ENCODE measurements at places on chromosomes 4 and X.
A peak's percentile ranks its signal among the peaks of the same experiment; 100 is the strongest.

GRCh38 chr4:126221717-126222340 lies 907.1 kb downstream of the FAT4 start:
- no peak for DNase-seq

- DNase-seq: no peak
These were observed 29.0 kb downstream of the PDHA1 start for GRCh38 chrX:19372547-19373331.

- no peak for DNase-seq
These were observed 81.0 kb upstream of the RBPJ start for GRCh38 chr4:26239801-26240200.

GRCh38 chr4:182828360-182829025 lies 88.7 kb downstream of the DCTD start:
- no peak for DNase-seq

GRCh38 chr4:53484911-53485657 lies 106.2 kb downstream of the LNX1 start:
- no peak for DNase-seq

DNA sequence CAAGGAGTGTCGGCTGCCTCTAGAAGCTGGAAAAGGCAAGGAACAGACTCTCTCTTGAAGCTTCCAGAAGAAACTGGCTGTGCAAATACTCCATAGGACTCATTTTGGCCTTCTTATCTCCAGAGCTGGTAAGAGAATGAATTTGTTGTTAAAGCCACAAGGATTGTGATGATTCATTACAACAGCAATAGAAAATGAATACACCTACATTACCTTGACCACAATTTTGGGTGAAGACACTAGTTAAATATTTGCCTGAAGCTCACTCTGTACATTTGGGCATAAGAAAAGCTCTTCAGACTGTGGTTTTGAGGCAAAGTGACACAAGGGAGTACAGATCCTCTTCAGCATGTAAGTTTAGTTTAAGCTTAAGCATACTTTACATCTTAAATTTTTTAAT lies 134.5 kb upstream of the TLL1 start:
- DNase-seq: no peak

DNA sequence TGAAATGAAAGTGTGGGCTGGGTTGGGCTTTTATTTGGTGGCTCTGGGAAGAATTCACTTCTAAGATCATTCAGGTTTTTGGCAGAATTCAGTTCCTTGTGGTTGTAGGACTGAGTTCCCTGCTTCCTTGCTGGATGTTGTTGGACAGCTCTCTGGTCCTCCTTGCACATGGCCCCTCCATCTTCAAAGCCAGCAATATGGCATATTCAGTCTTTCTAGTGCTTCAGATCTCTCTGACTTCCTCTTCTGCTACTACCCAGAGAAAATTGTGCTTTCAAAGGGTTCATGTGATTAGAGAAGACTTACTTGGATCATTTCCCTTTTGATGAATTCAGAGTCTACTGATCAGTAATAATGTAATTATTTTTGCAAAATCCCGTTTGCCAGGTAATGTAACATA lies 12.8 kb upstream of the IGFBP7 start:
- no peak for DNase-seq

- DNase-seq: no peak
These were observed 7.5 kb downstream of the FHDC1 start for GRCh38 chr4:152943672-152944071.

GRCh38 chrX:83022020-83022419 lies 486.1 kb upstream of the POU3F4 start:
- no peak for DNase-seq

DNA sequence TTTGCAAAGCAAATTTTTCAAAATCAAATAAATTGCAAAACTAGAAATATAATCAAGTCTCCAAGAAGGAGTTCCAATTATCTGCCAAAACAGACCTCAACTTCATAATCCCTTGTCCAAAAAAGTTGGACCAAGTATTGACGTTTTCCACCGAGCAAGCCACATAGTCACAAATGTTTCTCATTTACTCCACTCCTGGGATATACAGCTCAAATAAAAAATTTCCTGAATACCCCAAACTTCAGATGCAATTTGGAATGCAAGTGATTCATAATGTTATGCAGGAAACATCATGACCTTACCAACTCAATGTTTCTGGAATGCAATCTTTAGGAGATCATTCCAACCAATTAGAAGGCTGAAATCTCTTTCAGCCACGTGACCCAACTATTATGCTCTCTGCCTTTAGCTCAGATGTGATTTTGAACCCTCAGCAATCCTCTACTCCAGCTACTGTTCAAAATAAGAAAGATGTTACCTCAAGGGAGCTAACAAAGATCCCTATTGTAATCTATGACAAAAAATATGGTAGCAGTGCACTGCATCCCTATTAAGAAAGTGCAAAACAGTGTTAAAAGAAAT lies 72.4 kb downstream of the PRDM5 start:
- DNase-seq: no peak

- no peak for DNase-seq
These were observed 134.8 kb upstream of the LDB2 start for GRCh38 chr4:17033025-17033767.

- DNase-seq: no peak
These were observed at the start of gene TLR1 for GRCh38 chr4:38804654-38805295. Gene TLR1 (minus strand): TSS chr4:38804791. CDS start chr4:38798831, 5,960 bp downstream.

GRCh38 chr4:182905038-182905437 lies 12.1 kb downstream of the DCTD start:
- no peak for DNase-seq

GRCh38 chr4:174435974-174436373 lies 86.3 kb downstream of the HPGD start:
- no peak for DNase-seq

GRCh38 chr4:106140601-106141000 lies 175.4 kb downstream of the TBCK start:
- no peak for DNase-seq

- DNase-seq: no peak
These were observed 219.3 kb downstream of the SPRY1 start for GRCh38 chr4:123615901-123616300.

GRCh38 chr4:74235135-74235534 lies 73.1 kb upstream of the EPGN start:
- no peak for DNase-seq

- DNase-seq: no peak
These were observed 5.2 kb downstream of the SH3KBP1 start for GRCh38 chrX:19882066-19882775.

DNA sequence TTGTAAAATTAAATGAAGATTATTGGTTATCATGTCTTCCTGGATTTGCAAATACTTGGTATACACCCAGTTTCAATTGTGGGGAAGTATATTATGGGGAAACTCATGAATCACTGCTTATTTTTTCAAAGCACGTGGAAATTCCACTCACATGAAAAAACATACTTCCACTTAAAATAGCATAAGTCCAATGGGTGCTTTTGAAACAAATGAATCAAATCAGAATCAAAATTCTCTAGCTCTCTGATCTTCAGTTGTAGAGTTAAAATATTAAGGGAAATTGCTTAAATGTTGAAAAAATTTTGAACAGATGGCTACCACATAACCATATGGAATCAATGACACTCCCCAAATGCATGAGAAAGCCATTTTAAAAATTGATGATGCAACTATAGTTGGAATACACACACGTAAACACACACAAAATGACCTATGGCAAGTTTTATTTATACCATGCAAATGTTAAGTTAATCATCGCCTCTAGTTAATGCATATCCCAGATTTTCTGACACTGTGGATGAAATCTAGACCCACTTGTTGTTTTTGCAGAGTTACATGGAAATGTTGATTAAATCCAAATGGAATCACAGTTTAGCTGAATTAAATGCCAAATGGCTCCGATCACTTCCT lies 93.2 kb downstream of the ARSF start:
- DNase-seq: no peak

GRCh38 chr4:76526585-76526990 lies 91.6 kb downstream of the SHROOM3 start:
- DNase-seq: no peak

DNA sequence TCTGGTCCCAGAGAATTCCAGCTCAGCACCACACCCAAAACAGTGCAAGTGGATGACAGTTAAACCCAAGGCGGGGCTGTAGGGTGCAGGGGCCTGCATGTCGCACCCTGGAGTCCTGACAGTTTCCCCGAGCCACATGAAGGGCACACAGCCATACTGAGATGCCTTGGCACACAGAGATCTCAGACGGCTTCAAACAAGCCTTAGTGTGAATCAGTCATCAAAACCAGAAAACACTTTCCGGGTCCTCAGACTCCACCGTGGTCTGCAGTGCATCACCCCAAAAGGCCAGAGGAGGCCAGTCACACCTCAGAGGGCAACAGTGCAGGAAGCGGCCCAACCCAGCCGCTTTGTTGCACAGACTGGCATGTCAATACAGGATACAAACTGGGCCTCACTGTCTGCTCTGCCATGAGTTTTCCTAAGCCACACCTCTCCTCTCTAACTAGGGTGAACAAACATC lies 64.6 kb upstream of the ENPP6 start:
- no peak for DNase-seq

- no peak for DNase-seq
These were observed 201.6 kb downstream of the STIM2 start for GRCh38 chr4:27062256-27062655.

GRCh38 chr4:126532527-126532926 lies 1100.2 kb upstream of the INTU start:
- no peak for DNase-seq

DNA sequence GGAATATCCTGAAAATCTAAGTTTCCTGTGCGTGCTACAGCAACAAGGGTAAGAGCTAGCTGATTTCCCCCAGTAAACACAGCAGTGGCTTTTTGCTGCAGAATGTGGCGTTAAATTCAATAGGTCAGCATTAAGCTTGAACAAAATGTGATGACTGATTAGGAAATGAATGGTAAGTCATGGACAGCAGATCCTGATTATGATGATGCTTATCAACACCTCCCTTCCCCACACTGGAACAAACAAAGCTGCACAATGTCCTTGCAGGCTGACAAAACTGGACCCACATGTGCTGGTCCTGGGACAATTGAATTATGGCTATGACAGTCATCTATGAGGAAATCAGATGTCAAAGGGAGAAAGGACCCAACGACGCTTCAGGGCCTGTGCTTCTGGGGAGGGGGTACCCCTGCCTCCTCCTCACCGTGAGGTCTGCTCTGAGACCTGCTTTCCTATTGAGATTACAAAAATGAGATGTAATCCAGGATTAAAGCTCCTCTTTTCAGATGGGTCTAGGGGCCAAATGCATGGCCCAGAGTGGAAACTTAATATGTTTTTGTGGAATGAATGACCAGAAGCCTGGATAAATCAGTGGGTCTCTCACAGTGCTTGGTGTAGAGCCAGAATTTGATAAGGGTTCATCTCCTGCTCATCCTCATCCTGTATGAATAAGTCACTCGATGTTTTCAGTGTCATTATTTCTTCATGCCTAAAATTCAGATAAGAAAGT lies 32.0 kb upstream of the BOD1L1 start:
- DNase-seq: no peak

GRCh38 chr4:150960079-150960478 lies 55.0 kb downstream of the LRBA start:
- no peak for DNase-seq

DNA sequence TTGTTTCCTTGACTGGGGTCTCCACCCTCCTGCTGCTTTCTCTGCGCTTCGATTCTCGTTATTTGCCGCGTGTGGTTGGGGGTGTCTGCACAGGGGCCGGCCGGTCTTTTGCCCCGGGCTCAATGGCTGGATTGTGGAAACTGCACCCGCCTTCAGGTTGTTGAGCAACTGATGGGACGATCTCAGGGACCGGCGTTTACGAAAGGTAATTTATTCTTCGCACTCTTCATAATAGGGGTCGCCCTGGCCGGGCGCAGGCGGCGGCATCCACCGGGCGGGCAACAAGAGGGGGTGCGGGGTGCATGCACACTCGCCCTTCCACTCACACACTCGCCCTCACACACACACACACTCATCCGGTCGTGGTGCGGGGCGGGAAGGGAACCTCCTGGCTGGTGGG lies 1.4 kb downstream of the ADGRL3 start:
- DNase-seq: peak; percentile 15

- peak; percentile 55 for DNase-seq
These were observed 725 bp downstream of the FAM120C start for GRCh38 chrX:54182194-54182863.

GRCh38 chrX:106935175-106935574 lies 15.0 kb downstream of the CLDN2 start:
- DNase-seq: no peak

- no peak for DNase-seq
These were observed 38.6 kb downstream of the MAP7D3 start for GRCh38 chrX:136212557-136213111.

GRCh38 chr4:120763650-120764049 lies 158.9 kb downstream of the PRDM5 start:
- no peak for DNase-seq

- DNase-seq: no peak
These were observed 17.7 kb upstream of the GRIPAP1 start for GRCh38 chrX:49019599-49020249.

GRCh38 chr4:156516698-156517097 lies 454.9 kb downstream of the PDGFC start:
- no peak for DNase-seq

GRCh38 chr4:185786422-185786821 lies 25.6 kb downstream of the SORBS2 start:
- no peak for DNase-seq

DNA sequence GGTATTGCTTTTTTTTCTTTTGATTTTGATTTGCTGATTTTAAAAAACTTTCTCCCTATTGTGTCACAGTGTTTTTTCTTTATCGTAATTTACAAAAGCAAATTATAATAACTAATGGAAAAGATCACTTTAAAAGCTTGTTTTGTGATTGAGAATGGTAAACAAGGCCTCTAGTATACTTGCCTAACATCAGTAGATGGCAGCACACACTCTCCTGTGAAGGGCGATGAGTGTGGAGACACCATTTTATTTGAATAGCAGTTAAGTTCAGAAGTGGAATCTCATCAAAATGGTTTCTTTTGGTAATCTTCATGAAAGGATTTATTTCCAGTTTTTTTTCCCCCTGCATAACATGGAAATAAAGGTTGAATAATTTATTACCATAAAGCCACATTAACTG lies 72.3 kb downstream of the PAK3 start:
- DNase-seq: no peak

- DNase-seq: peak; percentile 78
These were observed 2.3 kb downstream of the MAML3 start for GRCh38 chr4:140151699-140152012.

GRCh38 chr4:1133033-1133432 lies 19.7 kb upstream of the RNF212 start:
- no peak for DNase-seq

DNA sequence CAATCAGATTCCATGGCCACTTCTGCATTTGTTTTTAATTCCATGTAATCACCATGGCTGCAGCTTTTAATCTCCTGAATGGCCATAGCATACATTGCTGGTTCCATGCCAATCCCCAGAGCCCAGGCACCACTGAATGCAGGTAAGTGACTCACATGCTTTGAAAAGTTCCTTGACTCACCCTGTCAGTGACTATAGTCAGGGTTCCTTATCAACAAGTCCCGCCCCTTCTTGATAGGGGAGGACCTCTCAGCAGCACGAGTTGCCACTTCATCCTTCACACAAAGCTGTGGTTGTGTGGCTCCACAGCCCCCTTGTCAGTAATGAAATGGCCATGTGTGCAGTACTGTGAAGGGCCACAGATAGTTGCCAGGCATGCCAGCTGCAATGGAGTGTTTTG lies 516.6 kb downstream of the PPARGC1A start:
- DNase-seq: peak; percentile 41
